ENCODE measurements at places on chromosomes 5 and 9.

DNA sequence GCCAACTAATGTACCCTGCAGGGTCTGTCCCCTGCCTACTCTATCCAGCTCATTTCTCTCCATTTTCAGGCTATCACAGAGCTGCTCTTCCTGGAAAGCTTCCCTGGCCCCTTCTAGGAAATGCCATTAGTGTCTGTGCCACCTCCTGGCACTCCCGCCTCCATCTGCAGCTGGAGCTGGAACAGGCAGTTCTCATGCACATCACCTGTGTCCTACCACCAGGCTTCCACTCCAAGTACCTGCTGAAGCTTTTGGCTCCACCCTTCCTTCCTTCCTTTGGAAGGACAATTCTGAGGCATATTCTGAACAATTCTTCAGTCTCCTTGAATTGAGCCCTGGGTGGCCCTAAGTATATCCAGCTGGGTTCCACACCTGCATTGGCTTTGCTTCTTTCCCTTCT, 156.2 kb upstream of the ZNF618 start:
- no peak for DNase-seq

GRCh38 chr9:7147121-7148090, 389.6 kb downstream of the KDM4C start:
- no peak for DNase-seq

DNA sequence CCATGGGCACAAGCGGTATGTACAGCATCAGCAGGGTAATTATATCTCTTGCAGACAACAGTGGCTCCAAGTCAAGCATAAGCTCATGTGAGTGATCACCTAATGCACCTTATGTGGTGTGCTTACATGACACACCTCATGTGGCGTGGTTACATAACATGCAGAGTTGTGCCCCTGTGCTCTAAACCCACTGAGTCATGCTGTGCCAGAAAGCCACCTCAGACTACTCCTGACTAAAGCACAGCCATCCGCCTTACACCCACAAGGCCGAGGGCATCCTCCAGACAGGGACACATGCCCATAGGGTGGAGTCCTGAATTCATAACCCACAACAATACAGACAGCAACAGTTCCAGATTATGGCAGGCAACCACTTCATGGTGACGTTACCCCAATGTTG, 163.7 kb upstream of the SLC30A5 start:
- no peak for DNase-seq

DNA sequence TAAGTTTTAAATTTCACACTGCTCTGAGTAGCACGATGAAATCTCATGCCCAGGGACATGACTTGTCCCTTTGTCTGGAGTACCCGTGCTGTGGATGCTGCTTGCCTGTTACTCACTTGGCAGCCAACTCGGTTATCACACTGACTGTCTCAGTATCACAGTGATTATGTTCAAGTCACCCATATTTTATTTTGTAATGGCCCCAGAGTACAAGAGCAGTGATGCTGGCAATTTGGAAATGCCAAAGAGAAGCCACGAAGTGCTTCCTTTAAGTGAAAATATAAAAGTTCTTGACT, 22.8 kb upstream of the SCGB3A2 start:
- no peak for DNase-seq

GRCh38 chr5:15260356-15261268, 239.4 kb upstream of the FBXL7 start:
- DNase-seq: no peak

GRCh38 chr5:7492371-7492770, 96.4 kb downstream of the ADCY2 start:
- no peak for DNase-seq

- DNase-seq: no peak
Observed at GRCh38 chr5:109877670-109878045, 187.9 kb downstream of the MAN2A1 start.

- DNase-seq: no peak
Observed at GRCh38 chr5:98786191-98786853, 12.9 kb downstream of the RGMB start.

GRCh38 chr9:133814586-133815208, 76.5 kb upstream of the SARDH start:
- no peak for DNase-seq

GRCh38 chr5:15320871-15321270, 179.1 kb upstream of the FBXL7 start:
- no peak for DNase-seq

GRCh38 chr5:1470762-1471211, 25.5 kb upstream of the SLC6A3 start:
- no peak for DNase-seq

DNA sequence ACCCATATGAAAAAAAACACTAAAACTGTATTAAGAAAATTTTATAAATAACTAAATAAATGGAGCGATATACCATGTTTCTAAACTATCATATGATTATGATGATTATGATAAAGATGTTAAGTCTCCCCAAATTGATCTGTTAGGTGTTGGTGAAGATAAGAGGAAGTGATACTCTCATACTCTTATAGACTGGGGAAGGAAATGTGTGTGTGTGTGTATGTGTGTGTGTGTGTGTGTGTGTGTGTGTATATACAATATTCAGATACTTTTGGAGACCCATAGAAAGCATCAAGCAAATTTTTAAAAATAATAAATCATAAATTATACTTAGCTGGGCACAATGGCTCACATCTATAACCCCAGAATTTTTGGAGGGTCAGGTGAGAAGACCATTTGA, 62.9 kb downstream of the TMEM232 start:
- DNase-seq: no peak

- DNase-seq: no peak
Observed at GRCh38 chr9:93288341-93288740, 104.4 kb downstream of the WNK2 start.

- DNase-seq: no peak
Observed at GRCh38 chr9:26612211-26612610, 280.4 kb downstream of the CAAP1 start.

- no peak for DNase-seq
Observed at GRCh38 chr9:94931740-94932139, 205.2 kb downstream of the AOPEP start.

GRCh38 chr5:158952951-158953350, 146.8 kb downstream of the EBF1 start:
- DNase-seq: no peak

DNA sequence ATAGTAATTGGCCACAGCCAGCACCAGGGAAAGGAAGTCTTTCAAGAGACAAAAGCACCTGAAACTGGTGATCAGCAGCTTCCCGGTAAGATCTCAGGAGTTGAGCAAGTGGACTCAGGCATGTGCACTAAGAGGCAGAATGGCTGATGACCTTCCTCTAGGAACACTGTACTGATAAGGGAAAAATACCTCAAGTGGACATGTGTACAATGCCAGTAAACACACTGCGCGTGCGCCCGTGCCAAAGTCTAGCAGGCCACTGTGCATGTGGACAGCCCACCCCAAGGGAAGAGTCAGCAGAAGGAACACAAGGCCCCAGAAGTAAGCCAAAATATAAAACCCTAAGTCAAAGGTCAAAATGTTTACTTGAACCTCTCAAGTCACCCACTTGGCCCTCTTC, 423.0 kb downstream of the TUSC1 start:
- DNase-seq: no peak

DNA sequence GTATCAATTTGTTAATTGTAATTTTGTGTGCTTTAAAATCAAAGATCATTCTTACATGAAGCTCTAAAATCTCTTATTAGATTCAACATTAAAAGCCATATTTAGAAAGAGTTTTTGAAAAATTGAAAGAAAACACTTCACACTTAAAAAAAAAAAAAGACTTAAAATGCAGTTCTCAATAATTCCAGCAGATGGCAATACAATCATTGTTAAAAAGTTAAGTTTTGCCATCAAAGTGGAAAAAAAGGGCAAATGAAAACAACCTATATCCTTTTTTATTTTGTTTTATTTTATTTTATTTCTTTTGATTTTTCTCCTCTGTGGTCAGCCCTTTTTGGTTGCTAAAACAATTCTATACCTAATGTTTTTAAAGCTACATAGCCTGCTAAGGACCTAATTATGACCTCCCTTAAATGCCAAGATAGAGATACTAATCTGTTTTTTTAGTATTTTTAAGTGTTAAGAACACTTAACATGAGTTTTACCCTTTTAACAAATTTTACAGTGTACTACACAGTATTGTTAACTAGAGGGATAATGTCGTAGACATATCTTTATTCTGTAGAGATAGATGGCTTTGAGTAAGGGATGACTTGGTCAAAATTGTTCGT, 154.2 kb upstream of the DAB2 start:
- no peak for DNase-seq

DNA sequence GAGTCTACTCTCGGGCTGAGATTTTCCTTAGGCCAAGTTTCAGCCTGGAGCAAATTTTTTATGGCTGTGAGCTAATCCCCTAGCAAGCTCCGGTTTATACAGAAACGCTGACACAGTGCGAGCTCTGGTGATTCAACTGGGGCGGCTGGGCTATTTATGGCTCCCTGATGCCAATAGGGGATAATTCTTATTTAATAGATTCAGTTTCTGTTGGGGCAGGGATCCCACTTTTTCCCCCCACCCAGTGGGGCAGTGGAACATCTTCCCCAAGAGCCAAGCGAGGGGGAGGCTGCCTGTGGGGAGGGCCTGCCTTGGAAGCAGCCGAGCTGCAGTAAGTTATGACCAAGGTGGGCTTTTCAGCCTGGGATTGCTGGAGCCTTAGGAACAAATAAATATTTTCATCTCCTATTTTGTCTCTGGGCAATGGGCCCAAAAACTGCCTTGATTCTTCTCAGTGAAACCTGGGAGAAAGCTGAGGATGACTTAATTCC, 129.1 kb downstream of the MACROH2A1 start:
- no peak for DNase-seq

DNA sequence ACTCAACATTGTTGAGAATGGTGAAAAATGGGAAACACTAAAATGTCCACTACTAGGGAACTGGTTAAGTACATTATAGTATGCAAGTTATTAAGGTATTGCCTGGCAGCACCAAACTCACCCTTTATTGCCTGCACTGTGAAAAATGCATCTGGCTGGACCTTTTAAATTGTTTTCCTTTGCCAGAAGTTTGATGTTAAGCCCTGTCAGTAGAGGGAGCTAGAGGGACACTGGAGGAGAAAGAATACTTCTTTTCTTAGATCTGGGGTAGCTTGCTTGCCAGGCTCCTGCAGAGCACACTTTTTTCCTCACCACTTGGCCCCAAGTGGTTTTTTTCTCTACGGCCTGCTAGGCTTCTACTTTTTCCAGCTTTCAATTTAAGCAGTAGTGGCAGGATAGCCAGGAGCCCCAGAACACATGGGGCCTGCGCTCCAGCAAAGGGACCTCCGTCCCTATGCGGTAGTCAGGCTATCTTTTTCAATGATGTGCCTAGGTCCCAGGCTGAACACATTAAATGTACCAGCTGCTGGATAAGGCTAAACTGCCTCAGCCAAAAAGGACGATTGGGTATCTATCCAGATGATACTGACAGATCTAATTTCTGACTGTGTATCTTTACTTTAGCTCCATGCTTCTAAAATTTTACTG, 8.0 kb upstream of the HABP4 start:
- no peak for DNase-seq

GRCh38 chr9:792331-793260, 48.9 kb upstream of the DMRT1 start:
- no peak for DNase-seq

GRCh38 chr9:122816163-122816867, 12.1 kb downstream of the PDCL start:
- DNase-seq: peak; percentile 16

- no peak for DNase-seq
Observed at GRCh38 chr5:116646611-116647289, 72.1 kb upstream of the SEMA6A start.

- DNase-seq: no peak
Observed at GRCh38 chr9:124694414-124695279, 76.5 kb downstream of the NR6A1 start.

DNA sequence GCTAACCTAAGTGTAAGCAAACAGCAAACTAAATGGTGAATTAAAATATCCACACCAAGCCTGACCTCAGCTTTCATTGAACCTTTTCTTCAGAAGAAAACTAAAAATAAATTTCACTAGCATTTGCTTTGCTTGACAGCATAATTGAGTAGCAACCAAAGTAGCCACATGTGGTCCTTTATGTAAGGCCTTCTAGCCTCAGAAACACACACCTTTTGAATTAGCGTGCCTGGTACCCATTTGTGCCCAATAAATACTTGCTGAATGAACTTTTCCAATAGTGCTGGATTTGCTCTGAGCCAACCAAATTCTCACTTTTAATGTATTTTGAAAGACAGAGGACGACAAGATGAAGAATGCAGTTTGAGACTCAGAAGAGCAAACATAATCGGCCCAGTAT, 2.1 kb upstream of the NIPBL start:
- DNase-seq: no peak

DNA sequence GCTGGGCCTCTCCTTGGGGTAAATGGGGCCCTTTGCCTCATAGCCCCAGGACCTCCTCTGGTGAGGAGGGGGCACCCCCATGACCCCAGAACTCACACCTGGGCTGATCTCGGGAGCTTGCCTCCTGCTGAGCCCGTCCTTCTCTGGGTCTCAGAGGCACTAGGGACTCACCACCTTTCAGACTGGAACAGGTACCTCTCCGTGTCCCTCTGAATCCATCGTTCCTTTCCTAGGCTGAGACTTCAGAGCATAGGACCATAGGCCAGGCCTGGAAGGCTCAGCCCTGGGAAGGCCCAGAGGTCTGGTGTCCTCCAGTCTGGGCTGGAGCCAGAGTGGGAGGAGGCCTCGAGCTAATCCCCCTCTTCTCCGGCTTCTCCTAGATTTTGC, 97.9 kb downstream of the CACNA1B start:
- no peak for DNase-seq

DNA sequence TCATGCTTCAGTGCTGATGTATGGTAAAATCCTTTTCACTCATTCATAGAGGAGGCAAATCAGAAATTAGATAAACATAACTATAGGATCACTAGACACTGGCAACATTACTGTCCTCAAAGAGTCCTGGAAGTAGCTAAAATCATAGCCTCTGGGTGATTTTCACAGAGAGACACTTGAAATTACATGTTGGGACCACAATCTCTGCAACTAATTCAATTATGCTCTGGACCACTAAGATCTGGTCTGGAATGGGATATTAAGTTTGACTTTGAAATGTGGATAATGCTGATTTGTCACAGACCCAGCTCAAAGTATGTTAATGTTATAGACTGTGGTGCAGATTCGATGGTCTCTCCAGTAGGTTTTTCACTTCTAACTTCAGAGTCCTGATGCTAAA, 214.6 kb upstream of the CCNH start:
- DNase-seq: no peak

DNA sequence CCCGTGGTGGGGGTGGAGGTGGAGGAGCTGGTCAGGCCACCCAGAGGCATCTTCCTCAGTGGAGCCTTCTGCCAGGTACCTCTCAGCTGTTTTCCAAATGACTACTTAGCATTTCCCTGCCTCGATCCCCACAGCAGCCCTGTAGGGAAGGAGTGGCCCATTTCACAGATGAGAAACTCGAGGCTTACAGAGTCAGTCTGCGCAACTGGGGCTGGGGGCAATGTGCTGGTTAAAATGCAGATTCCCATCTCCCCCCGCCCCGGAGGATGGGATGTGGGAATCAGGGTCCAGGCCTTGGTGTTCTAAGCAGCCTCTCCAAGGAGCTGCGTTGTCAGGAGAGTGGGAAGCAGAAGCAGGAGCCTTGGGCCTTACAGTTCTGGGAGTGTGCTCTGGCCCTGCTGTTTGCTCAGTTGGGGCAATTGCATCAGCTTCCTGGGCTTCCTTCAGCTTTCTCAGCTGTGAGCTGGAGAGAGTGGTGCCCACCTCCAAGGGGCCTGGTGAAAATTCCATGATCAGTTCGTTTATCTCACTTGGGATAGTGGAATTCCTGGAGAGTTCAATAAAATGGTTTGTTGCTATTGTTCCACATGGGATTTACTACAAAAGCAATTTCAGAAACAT, 19.4 kb downstream of the ERGIC1 start:
- no peak for DNase-seq
